ENCODE measurements at places on chromosomes 11 and 22.

GRCh38 chr11:9028581-9028980, 24.8 kb upstream of the NRIP3 start:
- no peak for DNase-seq

- no peak for DNase-seq
Observed at GRCh38 chr11:132238331-132238866, 868.0 kb downstream of the NTM start.

- no peak for DNase-seq
Observed at GRCh38 chr22:30876915-30877553, 91.5 kb downstream of the MORC2 start.

GRCh38 chr11:125093502-125093901, 17.9 kb downstream of the TMEM218 start:
- DNase-seq: no peak

DNA sequence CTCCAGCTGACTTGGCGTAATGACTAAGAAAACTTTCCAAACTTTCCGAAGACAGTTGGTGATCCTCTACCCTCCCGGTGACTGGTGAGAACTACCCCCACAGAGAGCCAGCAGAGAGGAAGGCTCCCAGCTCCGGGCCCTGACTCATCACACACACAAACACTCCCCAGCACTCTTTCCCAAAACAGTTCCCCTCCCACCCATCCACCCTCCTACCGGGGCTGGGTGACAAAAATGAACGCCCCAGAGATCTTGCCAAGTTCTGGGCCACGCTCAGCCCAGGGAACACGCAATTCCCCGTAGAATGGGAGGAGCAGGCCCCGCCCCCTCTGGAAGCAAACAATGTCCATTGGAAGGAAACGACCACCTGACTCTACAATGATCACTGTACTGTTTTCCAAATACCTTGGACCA, 21.3 kb upstream of the JAM3 start:
- DNase-seq: no peak

GRCh38 chr22:20192972-20193760, 42.3 kb upstream of the CCDC188 start:
- DNase-seq: no peak

- DNase-seq: no peak
Observed at GRCh38 chr11:36631774-36632173, 33.7 kb upstream of the RAG2 start.

GRCh38 chr11:73659961-73660360, 13.6 kb downstream of the PLEKHB1 start:
- no peak for DNase-seq

GRCh38 chr11:45933131-45933831, 10.8 kb downstream of the LARGE2 start:
- no peak for DNase-seq

DNA sequence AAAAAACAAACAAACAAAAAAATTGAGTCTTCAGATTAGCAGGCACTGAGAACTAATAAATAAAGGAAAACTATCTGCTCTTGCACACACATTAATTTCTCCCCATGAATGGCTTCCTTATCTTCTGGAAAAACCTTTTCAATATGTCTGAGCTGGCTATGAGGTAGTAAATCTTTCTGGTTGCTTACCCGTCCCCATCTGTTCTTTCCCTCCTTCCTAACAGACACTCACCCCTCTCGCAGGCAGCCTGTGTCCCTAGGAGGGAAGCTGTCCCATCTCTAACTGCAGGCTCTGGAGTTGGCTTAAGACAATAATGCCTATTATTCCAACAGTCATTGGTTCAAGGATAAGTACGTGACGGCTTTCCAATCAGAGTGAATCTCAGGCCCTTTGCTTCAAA, 8.2 kb upstream of the SCUBE2 start:
- no peak for DNase-seq

DNA sequence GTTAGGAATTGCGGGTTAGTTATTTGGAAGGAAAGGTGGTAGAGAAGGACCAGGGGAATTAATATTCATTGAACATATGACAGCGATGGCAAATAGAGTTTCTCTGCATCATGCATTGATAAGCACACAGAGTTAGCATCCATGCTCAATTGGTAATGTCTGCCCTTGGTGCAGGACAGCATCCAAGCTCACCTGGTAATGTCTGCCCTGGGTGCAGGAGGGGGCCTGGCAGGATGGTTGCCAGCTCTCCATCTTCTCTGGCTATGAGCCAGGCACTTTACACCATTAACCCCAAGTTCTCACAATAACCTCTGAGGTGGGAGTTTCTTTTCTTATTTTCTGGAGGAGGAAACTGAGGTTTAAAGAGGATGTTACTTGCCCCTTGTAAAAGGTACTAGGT, 50.4 kb upstream of the RBFOX2 start:
- DNase-seq: no peak

- DNase-seq: peak; percentile 31
Observed at GRCh38 chr22:24305260-24305692, 34.6 kb downstream of the SPECC1L start.

DNA sequence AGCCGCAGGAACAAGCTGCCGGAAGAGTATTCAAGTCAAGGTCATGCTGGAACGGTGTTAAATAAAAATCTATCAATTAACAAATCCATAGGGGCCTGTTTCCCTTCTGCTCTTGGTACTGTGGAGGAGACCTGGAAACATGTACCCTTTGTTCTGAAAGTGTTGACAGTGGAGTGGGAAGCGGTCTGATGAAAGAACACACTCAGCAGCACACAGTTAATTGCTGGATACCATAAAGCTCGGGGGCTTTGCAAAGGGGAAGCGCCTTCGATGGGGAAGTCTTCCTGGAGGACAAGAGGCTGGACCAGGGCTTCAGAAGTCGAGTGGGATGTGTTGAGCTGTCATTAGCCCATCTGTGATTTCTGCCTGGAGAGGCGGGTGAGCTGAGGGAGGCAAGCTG, 112.5 kb upstream of the CLPB start:
- no peak for DNase-seq

GRCh38 chr11:10892250-10892649, 34.4 kb upstream of the ZBED5 start:
- no peak for DNase-seq

- DNase-seq: no peak
Observed at GRCh38 chr22:17912945-17913721, 111.2 kb downstream of the MICAL3 start.

- DNase-seq: no peak
Observed at GRCh38 chr11:102420547-102420946, 32.0 kb downstream of the TMEM123 start.

- no peak for DNase-seq
Observed at GRCh38 chr11:116281173-116282160, 491.3 kb downstream of the BUD13 start.

DNA sequence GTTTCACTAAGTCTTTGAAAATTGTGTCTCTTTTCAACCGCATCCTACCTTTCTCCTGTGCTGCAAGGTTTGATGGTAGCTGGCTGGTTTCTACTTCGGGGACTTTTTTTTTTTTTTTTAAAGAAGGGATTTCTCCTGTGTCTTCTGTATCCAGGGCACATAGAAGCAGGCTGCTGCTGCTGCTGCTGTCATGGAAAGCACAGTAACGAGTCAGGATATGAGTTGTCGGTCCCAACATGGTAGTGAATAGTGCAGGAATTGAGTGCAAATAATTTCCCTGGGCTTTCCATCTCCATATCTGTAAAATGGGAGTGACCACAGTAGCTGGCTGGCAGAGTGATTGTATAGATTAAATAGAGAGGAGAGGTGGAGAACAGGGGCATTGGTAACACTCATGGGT, 118.3 kb upstream of the NAV2 start:
- DNase-seq: no peak

GRCh38 chr11:8043756-8044155, 37.3 kb upstream of the TUB start:
- no peak for DNase-seq

DNA sequence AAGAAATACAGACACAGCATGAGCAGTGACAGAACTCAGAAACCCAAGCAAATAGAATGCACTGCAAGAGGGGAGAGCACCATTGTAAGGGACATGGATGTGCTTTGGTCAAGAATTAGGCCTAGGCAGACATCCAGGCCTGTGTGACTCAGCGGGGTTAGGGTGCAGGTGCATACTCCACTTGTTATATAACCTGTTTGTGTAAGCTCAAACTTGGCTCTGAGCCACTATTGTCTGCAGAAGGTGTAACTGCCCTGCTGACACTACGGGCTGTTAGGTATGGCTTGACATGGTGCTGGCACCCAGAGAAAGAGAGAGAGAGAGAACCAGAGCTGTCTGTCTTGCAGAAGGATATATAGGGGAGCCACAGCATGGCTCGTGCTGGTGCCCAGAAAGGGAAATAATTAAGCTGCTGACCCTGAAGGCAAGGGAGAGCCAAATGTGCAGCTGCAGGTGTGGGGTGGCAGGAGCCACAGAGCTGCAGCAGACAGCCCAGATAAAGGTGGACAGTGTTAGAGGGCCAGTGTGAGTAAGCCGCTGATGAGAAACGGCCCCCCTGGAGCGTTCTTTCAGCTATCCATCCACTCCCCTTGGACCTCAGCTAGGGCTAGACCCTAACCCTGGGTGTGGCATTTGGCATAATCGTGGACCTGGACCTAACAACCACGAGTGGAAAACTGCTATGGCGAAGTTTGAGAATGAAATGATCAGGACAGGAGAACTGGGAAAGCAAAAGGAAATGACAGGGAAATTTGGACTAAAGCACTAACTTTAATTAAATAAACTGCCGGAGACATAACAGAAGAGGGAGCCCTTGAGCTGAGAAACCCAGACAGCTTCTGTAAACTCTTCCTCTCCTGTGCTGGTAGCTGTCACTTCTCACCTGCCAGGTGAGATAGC, 253.0 kb upstream of the CCDC179 start:
- DNase-seq: peak; percentile 6

DNA sequence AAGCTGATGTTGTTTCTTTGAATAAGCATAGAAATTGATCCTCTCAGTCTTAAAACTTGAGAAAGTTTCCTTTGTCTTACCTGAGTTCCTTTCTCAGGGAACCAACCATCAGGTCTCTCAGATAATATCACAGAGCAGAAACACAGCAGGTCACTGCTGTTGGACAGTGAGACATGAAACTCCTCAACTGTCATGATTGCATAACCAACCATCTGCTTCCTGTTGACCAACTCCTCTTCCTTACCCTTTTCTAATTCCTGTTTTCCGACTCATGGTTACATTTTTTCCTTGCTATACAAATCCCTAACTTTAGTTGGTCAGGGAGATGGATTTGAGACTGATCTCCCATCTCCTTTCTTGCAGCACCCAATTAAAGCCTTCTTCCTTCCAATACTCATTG, 845.3 kb downstream of the FAM181B start:
- no peak for DNase-seq

DNA sequence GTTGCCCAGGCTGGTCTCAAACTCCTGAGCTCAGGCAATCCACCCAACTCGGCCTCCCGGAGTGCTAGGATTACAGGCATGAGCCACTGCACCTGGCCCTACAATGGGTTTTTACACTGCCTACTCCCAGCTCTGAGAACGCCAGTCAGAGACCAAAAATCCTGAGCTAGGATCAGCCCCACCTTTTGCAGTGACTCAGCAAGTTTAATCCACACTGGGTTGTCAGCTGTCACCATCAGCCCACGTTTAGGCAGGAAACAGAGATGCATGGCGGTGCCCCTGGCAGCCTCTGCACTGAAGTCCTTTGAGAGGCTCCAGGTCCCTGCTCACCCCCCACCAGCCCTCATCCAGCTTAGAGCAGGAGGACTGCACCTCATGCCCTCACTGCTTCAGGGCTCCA, 117.6 kb downstream of the ARHGAP8 start:
- DNase-seq: peak; percentile 17

DNA sequence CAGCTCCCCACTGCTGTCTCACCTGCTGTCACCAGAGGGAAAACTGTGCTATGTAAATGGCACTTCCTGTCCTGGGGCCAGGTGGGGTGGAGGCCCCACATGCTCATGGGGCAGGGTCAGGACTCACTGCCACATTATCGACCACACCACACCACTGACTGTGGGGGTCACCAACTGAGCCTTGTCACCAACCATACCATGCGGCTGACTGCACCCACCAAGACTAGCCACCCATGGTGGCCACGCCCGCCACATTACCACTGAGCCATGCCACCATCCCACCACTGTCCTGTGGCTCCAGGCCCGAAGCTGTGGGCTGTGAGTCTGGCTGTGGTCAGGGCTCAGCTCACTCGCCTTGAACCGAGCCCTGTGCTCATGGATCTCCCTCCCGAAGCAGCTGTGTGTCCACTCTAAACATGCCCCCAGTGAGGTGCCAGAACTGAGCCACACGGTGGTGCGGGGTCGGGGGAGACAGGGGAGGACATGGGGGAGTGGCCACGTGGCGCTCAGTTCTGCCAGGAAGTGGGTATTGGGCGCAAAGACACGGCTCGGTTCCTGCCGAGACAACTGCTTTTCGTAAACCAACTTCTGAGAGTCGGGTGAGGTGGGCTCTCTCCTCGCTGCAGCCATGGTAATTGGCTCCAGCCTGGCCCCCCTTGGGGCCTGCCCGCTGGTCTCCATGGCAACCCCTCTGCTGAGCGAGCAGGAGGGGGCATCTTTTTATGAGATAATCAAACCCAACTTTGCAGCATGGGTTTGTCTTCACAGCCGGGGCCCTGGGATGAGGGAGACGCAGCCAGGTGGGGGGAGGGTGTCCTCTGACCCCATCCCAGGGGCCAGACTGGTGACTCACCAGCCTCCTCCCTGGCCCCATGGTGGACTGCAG, 23.2 kb downstream of the RTN4R start:
- DNase-seq: peak; percentile 70

DNA sequence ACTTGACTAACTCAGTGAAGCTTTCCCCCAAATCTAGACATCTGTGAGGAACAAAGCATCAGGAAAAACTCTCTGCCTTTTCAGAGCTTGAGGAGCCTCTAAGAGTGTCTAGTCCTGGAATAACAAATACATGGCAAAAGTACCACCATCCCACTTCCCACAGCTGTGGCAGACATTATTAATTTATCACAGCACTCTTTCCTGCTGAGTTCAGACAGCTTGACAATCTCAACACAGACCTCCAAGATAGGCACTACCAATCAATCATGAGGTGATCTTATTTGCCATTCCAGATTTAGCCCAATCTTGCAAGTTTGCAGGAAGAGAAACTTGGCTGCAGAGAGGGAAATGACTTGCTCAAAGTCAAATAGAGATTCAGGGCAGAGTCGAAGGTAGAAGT, 202.8 kb downstream of the MN1 start:
- DNase-seq: no peak

DNA sequence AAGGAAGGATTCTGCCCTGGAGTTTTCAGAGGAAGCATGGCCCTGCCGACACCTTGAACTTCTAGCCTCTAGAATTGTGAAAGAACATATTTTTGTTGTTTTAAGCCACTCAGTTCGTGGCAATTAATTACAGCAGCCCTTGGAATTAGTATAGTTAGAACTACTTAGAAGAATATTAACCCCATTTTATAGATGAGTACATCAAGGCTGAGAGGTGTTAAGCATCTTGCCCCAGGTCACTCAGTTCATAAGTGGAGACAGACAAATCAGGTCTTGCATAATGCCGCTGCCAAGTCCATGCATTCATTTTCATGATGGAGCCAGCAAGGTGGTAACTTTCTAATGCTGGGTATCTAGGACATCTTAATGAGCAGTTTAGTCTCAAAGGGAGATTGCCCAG, 26.6 kb downstream of the LDLRAD3 start:
- DNase-seq: no peak

Measured in thymus (tissue), 14 donors.